ENCODE measurements at places on chromosomes 6 and 20.

- DNase-seq = no peak
These were observed 351.0 kb downstream of the BCKDHB start for GRCh38 chr6:80457439-80457933.

- no peak for DNase-seq
These were observed 25.8 kb upstream of the SLC9A8 start for GRCh38 chr20:49786668-49787370.

DNA sequence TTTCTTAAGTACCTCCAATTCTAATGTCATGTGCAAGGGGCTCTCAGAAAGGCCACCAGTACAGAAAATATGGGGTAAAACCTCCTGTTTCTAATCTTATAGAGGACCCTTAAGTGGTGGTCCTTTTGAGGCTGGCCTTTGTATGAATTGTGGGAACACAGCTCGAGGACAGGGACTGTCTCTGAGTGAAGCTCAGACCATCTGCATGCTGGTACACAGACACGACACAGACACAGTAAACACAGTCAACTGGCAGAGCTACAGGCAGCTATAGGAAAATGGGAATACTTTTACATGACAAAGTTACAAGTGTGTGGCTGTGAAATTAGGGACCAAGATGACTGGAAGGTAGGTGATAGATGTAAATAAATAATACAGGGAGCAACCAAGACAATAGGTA is 143.9 kb upstream of the PREP start:
- DNase-seq = no peak

DNA sequence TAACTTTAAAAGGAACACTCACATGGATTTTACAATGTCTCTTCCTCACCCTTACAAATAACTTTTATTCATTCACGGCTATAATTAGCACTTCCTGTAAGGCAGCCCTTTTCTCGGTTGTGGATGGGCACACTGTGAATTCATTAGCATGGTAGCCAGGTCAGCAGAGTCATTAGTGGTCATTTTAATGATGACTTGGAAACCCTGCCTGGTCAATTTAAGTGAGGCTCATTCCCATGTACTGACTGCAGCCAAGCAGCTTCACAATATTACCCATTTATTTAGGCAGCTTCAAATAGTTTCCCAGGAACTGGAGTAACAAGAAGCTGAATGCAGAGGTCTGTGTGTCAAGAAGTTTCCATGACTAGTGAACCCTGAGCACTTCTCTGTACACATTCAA is 248.8 kb downstream of the KHDC1L start:
- no peak for DNase-seq

GRCh38 chr6:36386495-36387439 is 702 bp downstream of the ETV7 start:
- DNase-seq = peak; percentile 61

DNA sequence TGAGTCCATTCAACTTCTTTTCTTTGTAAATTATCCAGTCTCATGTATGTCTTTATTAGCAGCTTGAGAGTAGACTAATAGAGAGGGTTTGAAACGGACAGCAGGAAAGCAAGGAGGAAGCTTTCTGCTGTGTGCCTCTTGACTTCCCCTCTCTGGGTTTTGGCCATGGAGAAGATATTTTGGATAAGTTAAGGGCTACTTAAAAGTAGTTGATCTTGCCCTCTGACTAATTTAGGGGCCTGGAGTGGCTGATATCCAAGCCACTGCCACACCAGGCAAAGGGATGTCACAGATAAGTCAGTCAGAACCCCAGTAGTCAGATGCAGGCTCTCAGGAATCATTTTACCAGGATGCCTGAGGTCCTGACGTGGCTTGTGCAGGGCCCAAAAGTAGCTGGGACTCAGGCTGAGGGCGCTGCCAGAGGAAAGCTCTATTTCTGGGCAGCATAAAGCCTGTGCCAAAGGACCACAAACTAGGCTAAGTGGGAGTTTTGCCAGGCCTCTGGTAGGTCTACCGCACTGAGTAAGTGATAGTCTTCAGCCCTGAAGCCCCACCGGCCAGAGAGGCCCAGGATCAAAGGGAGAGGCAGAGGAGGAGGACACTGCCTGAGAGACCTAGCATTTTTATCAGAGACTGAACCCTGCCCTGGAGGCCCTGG is 41.6 kb upstream of the IYD start:
- no peak for DNase-seq

DNA sequence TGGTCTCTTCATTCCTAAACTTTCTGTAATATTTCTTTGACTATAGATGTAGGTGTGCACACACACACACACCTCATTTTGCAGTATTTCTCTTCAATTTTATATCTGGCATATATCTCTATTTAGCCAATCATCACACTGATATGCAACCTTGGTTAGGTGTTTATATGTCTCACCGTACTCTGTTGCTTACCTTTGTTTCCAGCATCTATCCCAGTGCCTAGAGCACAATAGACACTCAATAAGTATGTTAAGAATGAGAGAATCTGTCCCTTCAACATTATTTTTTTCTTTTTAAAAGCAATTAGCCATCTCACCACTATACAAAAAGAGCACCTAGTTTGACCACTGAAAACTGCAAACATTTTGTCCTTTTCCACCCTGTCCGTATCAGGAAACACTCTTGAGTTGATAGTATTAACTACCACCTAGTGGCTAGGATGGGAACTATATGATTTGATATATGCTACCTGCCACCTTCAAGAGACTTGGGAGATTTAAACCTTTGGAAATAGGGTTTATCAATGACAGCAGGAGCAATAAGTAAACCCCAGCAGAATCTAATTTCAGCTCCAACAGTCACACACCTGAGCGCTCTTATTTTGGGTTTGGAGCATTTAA is 48.7 kb upstream of the RSPO3 start:
- DNase-seq = peak; percentile 55

GRCh38 chr6:43405354-43405753 is 22.0 kb upstream of the ABCC10 start:
- DNase-seq = no peak

DNA sequence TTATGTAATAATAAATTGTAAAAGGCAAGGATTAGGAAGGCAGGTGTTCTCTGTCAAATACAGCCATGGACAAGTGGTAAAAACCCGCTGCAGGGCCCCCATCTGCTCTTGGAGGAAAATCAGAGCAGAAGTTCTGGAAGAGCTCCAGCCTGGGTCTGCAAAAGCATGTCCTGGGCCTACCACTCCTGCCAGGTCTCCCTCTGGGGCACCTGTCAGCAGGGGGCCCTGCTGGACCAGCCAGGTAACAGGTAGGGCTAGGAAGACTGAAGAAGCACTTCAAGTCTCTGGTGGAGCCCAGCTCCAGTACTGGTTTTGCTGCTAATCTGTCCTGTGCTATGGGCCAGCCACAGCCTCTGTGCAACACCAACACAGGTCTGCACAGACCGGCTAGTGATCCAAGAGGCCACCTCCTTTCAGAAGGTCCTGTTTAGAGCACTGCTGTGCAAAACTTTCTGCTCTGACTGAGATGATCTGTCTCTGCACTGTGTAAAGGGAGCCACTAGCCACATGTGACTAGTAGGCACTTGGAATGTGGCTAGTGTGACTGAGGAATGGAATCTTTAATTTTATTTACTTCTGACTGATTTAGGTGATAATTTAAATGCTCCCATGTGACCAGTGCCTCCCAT is 30.2 kb downstream of the RRBP1 start:
- DNase-seq = no peak

GRCh38 chr6:122861594-122861993 is 72.5 kb downstream of the SMPDL3A start:
- DNase-seq = peak; percentile 56
